ENCODE measurements at places on chromosomes 4 and X.

DNA sequence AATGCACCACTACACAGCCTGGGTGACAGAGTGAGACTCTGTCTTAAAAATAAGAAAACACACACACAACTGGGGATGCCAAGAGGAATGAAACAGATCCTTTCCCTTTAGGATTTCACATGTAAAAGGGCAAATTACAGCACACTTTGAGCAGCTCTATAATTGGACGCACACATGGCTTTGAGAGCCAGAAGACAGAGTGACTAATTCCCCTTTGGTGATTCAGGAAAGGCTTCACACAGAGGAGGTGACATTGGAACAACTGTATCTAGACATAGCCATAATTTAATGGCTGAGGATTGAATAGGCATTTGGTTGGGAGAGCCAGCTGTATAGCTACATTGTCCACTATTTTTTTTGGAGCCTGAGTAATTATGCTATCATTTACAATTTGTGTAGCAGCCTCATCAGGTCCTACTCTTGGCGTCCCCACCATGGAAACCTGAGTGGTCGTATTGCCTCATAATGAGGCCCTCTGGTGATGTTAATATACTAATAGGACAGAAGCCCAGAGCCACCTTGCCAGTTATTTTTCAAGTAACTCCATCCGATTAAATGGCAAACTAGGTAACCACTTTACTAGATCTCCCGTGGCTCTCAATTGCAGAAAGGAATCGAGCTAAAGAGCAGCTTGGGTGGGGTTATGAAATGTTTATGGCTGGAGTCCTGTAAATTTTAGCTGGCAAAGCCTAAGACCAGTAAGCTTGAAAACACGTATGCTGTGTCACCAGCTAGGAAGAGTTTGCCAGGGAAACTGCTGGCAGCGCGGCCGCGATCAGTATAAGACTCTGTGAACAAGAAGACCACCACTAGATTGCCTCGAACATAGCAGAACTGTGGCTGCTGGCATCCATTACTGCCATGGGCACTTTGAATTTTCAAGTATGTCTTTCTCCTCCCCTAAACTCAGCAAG is 8.5 kb upstream of the PPEF1 start:
- DNase-seq = no peak

- DNase-seq = no peak
Observed at GRCh38 chr4:38004062-38004461, 43.9 kb downstream of the PTTG2 start.

- DNase-seq = no peak
Observed at GRCh38 chr4:112770114-112770513, 133.2 kb downstream of the LARP7 start.

GRCh38 chr4:182554736-182555135 is 311.5 kb downstream of the TENM3 start:
- no peak for DNase-seq

GRCh38 chr4:76981644-76982043 is 32.1 kb downstream of the SEPTIN11 start:
- no peak for DNase-seq

DNA sequence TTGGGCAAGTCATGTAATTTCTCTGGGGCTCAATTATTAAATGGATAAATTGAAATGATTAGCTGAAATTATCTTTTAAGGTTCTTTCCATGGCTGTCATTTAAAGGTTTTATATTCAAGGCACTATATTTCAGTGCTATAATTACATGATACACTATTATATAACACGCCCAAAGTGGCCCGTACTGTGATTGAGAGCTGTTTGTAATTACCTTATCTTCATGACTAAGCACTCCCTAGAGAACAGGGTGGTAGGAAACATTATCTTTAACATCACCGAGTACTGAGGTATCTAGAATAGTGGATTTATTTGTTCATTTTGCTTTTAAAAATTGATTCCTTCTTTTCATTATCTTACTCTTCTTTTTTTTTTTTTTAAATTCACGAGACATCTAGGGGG is 79.0 kb downstream of the DIAPH2 start:
- DNase-seq = no peak

- no peak for DNase-seq
Observed at GRCh38 chrX:69504626-69505612, 793 bp downstream of the NALF2 start.

DNA sequence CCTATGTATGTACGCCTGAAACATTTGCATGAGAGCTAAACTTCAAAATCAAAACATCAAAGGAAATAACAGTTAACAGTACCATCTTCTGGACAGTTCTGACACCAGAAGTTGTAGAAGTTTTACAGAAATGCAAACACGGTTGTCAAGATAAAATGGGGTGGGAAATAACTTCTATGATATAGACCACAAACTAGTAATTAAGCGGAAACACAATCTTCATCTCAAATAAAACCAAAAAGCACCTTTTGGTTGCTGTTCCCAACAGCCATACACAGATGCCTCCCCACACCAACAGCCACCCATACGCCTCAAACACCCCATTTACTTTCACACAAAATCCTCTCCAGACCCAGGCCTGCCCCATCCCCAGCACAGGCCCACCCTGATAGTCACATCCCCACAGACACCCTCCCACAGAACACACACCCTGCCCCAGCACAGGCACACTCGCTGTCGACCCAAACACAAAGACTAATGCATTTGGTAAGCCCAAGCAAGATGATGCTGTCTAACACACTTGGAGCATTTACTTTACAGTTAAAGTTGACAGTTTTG is 64.3 kb downstream of the TAPT1 start:
- no peak for DNase-seq

DNA sequence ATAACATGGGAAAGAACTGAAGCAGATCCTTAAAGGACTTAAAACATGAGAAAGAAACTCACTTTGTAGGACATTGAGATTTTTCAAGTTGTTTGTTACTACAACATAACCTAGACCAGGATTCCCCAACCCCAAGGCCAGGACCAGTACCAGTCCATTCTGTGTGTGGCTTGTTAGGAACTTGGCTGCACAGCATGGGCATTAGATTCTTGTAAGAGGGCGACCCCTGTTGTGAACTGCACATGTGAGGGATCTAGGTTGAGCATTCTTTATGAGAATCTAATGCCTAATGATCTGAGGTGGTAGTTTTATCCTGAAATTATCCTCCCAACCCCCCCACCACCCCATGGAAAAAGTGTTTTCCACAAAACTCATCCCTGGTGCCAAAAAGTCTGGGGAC is 566.1 kb downstream of the KCTD8 start:
- DNase-seq = no peak

GRCh38 chr4:71243091-71243833 is 95.6 kb upstream of the SLC4A4 start:
- DNase-seq = no peak

DNA sequence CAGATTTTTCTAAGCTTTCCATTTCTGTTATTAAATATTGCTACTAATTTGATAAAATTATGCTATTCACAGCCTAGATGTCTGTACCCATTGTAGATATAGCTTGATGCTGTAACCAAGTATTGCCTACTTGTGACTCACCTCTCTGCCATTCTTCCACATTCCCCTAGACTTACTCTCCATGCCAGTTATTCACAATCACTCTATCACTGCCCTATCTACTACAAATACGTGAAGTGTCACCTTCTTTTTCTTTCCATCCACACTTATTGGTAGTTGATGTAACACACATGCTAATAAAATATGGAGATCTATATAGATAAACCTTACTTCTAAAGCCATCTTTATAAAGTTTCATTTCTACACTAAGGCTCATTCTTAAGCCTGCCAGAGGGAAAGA is 179.4 kb upstream of the PACRGL start:
- DNase-seq = no peak

- DNase-seq = no peak
Observed at GRCh38 chr4:153038623-153039311, 102.6 kb downstream of the FHDC1 start.

DNA sequence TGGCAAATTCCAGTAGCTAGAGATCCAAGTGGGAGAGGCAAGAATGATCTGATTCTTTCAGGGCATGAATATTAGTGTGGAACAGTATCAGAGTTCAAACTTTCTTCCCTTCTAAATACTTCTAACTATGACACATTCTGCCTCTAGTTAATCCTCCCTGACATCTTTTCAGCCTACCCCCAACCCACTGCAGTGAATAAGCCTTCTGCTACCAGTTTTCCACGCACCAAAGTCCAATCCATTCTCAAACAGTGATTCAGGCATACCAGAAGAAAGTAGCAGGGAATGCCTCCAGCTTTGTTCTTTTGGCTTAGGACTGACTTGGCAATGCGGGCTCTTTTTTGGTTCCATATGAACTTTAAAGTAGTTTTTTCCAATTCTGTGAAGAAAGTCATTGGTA is 155.4 kb upstream of the FTHL17 start:
- peak; percentile 36 for DNase-seq

GRCh38 chr4:90234916-90235547 is 107.8 kb downstream of the CCSER1 start:
- no peak for DNase-seq

GRCh38 chrX:43002526-43003203 is 224.7 kb upstream of the PPP1R2C start:
- no peak for DNase-seq

Data from stromal cell of bone marrow (primary cell).